ENCODE measurements at places on chromosomes 1 and 21.

DNA sequence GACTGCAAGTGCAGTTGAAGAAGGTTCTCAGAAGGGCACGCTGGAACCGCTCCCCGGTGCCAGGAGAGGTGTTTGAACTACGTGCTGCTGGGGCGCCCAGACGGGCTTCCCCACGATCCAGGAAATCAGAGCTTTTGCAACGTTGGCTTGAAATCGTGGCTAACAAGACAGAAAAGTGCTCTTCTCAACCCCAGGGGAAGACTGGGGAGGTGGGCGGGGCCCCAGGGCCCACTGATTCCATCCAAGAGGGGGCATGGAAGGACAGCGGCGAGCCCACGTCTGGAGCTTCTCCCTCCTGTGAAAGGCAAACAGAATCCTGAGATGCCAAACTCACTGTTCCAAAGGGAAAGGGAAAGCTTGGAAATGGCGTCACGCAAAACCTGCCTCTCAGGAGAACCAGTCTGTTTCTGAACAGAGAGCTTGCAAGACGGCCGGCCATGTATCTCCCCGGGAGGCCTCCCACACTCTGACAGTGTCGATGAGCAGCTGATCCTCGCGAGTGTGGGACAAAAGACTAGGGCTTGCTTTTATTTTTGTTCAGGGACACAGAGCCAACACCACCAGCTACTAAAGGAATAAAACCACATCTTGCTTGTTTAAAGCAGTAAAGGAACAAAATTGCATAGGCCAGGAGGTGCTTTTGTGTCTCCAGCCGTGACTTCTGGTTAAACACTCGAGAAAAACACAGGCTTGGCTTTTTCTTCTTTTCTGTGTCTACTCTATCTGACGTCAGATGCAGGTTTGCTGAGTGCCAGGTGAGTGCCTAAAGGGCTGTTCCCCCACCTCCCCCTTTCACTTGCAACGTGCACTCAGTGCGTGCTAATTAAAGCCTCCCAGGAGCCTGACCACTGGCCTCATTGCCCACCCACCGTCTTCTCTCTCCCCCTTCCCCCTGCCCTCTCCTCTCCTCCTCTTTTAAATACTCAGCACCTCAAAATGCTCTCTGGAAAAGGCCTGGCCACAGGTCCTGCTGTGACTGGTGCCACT lies 41.5 kb downstream of the LRRC3 start:
- DNase-seq = no peak

DNA sequence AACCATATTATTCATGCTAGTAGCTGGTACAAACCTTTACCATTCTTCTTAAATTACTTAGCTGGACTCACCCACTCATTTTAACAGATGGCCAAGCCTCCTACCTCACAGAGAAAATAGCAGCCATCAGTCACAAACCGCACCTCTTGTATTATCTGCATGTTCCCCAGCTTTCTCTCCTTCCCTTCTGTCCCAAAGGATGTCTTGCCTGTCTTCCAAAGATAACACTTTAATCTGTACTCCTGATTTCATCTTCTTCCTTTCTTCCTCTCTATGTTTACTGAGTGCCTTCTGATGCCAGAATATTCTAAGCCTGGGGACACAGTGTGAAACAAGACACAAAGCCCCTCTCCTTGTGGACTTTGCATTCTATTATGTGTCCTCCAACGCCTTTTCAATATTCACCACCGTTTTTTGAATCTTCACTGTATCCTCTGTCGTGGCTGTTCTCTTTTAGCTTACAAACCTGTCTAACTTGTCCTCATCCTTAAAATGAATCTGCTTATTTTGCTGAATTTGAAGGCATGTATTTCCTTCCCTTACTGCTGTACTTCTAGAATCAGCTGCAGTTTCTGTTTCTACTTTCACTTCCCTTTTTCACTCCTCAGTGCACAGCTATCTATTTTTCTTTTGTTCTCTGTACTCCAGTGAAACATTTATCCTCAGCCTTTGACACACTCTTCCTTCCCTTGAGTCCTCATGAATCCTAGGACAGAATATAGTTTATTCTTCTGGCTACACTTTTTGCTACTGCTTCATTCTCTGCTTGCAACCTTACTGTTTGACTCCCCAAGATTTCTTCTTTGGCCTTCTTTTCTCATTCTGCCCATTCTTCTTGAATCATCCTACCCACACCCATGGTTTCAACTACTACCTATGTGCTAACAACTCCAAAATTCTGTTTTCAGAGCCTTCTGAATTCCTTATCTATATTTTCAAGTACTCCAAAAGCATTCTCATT lies 216.9 kb upstream of the SAMSN1 start:
- DNase-seq = no peak

DNA sequence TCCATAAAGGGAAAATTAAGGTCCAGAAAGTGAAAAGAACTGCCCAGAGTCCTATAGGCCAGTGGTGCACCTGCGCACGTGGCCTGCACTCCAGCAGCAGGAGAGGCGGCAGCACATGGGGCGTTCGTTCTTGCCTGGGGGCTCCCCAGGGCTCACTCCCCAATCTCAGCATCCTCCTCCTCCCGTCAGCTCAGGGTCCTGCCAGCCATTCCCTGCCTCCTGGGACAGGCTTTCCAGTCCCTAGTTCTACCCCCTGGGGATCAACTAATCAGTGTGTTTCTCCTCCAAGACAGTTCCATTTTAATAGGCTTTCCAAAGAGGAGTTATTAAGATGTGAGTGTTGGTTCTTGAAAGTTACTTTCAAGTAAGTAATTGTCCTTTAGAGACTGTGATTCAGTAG lies 1.2 kb upstream of the A3GALT2 start:
- DNase-seq = no peak

DNA sequence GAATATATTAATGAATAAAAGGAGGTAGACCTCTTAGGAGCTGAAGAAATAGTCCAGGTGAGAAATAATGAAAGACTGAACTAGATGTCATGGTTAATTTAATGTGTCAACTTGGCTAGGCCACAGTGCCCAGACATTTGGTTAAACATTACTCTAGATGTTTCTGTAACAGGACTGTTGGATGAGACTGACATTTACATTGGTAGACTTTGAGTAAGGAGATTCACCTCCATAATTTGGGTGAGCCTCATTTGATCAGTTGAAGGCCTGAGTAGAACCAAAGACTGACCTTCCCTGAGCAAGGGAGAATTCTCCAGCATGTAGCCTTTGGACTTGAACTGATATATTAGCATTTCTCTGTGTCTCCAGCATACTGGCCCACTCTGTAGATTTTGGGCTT lies 49.2 kb upstream of the TACSTD2 start:
- DNase-seq = no peak

- DNase-seq = no peak
These were observed 53.8 kb downstream of the PLPP3 start for GRCh38 chr1:56525489-56526041.

DNA sequence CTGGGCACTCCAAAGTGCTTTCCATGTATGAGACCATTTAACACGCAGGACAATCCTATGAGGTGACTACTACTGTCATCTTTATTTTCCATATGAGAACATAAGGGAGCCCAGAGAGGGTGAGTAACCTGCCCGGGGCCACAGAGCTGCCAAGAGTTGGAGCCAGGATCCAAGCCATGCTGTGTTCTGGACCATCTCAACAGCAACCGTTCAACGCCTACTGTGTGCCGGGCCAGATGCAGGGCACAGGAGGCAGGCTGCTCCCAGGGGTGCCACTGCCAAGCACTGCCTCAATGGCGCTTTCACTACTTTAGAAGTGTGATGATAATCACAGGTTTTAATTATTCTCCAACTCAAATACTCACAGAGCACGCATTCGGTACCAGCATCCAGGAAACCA lies 3.8 kb downstream of the ALDH4A1 start:
- no peak for DNase-seq

- DNase-seq = no peak
These were observed 409.1 kb downstream of the SETD4 start for GRCh38 chr21:35651196-35651595.

- no peak for DNase-seq
These were observed 38.2 kb upstream of the CSF3R start for GRCh38 chr1:36520771-36521420.
